EH (cell line): ENCODE measurements at places on chromosomes 5 and 9.

- no peak for DNase-seq
Measured at GRCh38 chr5:122516432-122516743, 204.4 kb downstream of the SNCAIP start.

DNA sequence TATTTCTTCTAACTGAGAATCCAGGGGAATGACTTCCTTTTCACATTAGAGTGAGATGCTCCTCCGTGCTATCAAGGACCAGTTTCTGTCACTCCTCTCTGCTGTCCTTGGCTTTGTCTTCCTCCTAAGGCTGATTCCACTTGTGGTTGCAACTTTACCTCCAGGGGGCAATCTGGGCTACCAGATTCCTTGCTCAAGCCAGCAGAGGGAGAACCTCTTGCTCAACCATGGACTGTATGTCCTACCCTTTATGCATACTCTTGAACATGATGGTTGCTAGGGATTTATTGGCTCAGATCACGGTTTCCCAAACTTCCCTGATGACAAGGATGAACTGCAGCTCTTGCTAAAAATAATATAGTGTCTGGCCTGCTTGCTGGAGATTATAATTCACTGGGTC, 24.0 kb downstream of the NNT start:
- peak; percentile 71 for DNase-seq

GRCh38 chr9:113772121-113772810, 103.8 kb upstream of the ZNF618 start:
- DNase-seq = peak; percentile 50

DNA sequence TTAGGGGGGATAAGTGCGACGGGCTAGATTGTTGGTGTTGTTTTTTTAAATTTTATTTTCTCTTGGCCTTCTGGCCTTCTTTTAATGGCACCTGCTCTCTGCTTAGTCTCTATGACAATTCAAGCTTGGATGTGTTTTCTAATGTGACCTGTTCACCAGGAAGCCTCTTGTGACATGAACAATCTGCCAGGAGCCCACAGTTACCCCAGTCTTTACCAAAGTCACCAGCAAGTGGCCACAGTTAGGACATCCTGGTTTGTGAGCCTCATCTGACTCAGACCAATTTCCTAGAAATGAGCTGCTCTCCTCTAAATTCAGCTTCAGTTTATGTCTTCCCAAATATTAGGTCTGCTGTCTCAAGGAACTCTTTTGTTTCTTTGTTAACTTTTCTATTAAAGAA, 135.8 kb downstream of the TLE4 start:
- DNase-seq = peak; percentile 26

DNA sequence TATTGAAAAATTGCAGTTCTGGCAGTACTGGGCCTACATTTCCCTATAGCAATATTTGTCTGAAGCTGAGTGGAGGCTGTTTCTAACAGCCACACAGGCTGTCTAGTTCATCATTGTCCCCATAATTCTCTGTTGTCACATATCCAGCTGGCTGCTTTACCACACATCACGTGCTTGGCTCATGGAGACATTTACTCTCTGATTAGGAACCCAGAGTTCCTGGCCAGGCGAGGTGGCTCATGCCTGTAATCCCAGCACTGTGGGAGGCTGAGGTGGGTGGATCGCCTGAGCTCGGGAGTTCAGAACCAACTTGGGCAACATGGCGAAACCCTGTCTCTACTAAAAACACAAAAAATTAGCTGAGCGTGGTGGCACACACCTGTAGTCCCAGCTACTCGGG, 81.4 kb downstream of the PGM5 start:
- DNase-seq = no peak

GRCh38 chr5:109448838-109449237, 39.1 kb upstream of the PJA2 start:
- no peak for DNase-seq

GRCh38 chr9:33227741-33228140, 12.2 kb upstream of the SPINK4 start:
- peak; percentile 33 for DNase-seq
